ENCODE measurements at places on chromosomes 4 and X. TPM values are rescaled to one million over a fixed set of nuclear protein-coding genes. Genes with fewer than 3 reads are reported as not detected.

The GATA1 gene
- total RNA-seq, result 0.22 TPM

The CLRN2 gene
- total RNA-seq, result not detected

DNA sequence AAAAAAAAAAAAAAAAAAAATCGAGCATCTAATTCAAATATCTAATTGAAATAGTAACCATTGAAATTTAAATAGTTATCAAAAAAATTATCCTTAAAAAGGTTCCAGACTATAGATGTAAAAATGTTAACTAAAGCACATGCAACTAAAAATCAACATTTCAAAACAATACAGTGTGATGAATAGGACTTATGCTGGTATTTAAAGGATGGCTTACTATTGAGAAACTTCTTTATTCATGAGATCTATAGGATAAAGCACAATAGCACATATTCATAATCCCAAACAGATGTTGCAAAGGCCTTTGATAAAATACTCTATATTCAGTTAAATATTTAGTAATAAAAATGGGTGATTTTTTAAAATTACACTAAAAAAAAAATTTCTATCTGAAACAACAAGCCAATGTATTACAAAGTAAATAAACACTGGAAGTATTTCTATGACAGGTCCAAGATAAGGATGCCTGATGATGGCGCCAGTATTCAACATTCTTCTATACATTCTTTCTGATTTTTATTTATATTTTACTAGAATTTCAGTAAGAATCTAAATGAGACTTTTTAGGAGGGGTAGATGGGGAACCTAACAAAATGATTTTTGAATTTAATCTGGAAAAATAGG lies 26.3 kb downstream of the DCLK2 start:
- no peak for DNase-seq

DNA sequence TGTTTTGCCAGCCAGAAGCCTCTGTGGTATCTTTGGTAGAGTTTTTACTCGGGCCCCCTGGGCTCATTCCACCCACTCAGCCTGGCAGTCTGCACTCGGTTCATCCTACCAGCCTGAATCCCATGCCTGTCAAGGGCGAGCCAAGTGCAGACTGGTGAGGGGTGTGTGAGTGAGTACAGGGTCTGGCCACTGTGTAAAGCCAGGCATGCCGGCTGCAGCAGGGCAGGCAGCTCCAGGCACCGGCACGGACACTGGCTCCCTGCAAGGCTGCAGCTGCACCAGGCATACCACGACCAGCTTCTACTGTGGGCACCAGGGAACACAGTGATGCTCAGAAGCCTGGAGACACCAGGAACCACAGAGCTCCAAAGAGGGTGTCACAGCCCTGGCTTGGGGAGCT lies 194.0 kb upstream of the GALNT7 start:
- DNase-seq, result no peak

DNA sequence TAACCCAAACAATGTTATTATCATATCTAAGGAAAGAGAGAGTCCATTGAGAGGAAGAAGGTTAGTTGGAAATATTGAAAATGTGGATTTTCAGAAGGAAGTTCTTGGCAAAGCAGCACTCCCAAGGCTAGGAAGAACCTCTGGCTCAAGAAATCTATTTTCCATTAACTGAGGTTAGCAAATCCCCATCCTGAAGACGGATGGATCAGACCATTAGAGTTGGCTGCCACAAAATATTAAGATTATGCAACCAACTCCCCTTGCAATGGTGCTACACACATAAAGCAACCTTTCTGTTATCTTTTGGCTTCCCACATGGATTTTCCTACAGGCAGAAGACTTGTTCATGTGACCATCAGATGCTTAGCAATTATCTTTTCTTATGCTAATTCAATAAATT lies 96.3 kb downstream of the COL4A6 start:
- no peak for DNase-seq

The CCNQ gene
- 20.3 TPM for total RNA-seq

DNA sequence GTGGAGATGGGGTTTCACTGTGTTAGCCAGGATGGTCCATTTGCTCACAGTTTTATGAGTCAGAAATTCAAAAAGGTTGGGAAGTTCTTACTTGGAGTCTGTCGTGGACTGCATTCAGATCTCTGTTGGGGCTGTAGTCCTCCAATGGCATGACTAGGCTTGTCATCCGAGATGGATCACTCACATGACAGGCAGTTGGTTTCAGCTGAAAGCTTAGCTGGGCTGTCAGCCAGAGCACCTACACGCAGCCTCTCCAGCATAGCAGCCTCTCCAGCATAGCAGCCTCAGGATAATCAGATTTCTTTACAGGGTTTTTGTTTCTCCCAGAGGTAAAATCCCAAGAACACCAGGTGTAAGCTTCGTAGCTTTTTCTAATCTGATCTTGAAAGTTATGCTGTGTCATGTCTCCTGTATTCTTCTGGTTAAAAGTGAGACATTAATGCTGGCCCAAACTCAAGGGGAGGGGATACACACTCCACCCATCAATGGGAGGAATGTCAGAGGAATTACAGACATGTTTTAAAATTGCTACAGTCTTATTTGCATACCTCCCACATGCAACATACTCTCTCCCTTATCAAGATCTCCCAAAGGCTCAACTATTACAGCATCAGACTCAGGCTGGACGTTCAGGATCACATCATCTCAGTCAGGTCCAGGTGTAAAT lies 31.6 kb upstream of the SOD3 start:
- no peak for DNase-seq

DNA sequence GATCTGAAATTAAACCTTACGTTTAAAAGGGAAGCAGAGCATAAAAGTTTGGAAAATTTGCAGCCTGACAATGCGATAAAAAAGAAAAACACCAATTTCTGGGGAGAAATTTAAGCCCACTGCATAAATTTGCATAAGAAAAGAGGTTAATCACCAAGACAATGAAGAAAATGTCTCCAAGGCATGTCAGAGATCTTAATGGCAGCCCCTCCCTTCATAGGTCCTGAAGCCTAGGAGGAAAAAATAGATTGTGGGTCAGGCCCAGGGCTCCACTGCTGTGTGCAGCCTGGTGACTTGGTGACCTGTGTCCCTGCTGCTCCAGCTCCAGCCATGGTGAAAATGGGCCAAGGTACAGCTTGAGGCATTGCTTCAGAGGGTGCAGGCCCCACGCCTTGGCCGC lies 264.0 kb upstream of the CT83 start:
- DNase-seq, result no peak

The NSD2 gene
- 232 TPM for total RNA-seq

Measured in activated T-cell treated with anti-CD3 and anti-CD28 coated beads, Interleukin-2, amount 50 U/mL, for 72 hours (primary cell).